SW480 (cell line): ENCODE measurements at places on chromosomes 12 and 14.

GRCh38 chr14:100191584-100192249, 32.3 kb upstream of the DEGS2 start:
- DNase-seq: no peak

DNA sequence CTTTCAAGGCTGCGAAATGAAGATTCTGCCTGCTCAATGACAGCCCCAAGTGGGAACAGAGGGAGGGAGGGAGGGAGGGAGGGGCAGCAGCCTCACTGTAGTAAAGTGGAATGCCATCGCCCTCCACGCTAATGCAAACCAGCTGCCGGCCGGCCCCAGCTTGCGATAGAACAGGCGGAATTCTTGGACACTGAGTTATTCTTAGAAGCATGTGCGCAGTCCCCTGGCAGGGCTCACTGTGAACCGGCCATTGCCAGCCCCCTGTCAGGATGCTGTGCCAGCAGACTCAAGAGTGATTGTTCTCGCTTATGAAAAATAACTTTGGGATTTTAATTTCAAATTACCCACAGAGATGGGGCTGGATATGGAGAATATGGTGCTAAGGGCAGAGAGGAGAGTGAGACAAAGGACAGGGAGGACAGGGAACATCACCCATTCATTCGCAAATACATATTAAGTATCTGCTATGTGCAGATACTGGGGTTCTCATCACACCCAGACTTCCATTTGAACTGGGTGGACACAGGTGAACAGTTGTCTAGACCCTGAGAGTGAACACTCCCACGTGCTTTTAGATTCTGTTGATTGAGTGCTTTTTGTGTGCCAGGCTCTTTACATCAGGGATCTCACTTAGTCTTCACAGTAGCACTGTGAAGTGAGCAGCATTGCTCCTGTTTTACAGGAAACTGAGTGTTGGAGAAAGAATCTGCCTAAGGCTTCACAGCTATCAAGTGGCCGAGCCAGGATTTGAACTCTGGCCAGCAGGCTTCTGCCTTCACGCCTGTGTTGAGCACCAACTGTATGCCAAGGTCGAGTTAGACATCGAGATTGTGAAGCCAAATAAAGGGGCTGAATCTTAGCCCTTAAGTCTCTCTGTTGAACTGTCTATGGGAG, 192.9 kb downstream of the C12orf75 start:
- no peak for DNase-seq

GRCh38 chr12:5577211-5577612, 145.3 kb downstream of the NTF3 start:
- no peak for DNase-seq

DNA sequence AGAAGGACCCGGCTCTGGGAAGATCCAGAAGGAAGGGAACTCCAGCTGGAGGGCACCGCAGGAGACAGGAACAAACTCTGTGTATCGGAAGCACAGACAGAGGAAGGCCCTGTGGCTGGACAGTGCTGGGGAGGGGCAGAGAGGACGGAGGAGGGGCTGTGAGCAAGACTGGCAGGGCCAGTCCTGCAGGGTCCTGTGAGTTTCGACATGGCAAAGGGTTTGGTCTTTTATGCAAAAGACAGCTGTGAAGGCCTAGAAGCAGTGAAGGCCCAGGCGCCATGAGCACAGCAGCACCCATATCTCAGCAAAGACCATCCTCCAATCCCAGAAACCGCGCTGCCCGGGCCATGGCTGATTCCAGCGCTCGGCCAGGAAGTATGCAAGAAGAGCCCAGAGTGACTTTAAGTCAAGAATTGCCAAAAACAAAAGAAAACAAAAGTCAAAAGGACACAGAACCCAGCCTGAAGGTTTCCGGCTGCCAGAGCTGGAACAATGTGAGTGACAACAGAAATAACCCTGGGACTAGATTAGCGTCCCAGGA, 126.5 kb downstream of the NCOR2 start:
- DNase-seq: no peak

DNA sequence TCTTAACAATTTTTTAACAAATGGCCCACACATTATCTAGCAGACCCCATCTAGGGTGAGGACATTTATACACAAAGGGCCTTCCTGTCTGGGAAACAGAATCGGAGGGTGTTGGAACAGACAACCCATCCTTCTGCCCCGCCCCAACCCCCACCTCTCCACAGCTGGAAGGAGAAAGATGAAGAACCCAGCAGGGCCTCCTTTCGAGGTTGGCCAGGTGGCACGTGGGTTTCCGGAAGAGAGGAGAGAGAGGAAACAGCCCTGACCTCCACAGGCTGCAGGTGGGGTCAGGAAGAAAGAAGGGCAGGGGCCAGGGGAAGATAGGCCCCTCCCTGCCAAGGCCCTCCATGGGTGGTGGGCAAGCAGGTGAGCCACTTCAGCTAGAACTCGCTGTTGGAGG, 57.2 kb downstream of the LRRC74A start:
- no peak for DNase-seq

DNA sequence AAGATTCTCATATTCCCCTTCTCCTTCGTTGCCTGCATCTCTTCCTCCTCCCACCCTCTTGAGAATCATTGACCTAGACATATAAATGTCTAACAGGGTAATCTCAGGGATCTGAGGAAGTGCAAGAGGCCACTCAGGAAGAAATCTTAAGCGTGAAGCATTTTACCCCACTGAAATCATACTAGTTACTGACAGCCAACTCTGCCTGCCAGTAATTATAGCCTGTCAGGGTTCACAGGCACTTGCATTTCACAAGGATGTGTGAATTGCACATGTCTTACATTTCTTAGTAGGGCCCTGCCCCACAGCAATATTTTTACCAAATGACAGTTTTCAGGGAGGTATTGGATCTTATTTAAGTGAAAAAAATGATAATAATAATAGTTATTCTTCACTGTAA, 127.2 kb downstream of the SLC15A5 start:
- DNase-seq: no peak

GRCh38 chr12:93727195-93727811, 50.1 kb downstream of the CRADD start:
- no peak for DNase-seq

DNA sequence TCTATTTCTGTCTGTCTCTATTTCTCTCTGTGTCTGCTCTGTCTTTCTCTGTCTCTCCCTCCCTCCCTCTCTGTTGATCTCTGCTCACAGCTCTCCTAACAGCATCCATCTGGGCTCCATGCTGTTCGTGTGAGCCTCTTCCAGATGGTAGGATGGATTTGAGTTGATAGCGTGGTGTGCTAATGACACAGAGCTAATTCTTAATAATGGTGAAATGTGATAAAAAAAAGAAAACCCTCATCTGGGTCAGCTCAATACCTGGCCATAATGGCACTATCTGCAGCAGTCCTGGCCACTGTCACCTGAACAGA, 96.4 kb downstream of the AACS start:
- DNase-seq: no peak

DNA sequence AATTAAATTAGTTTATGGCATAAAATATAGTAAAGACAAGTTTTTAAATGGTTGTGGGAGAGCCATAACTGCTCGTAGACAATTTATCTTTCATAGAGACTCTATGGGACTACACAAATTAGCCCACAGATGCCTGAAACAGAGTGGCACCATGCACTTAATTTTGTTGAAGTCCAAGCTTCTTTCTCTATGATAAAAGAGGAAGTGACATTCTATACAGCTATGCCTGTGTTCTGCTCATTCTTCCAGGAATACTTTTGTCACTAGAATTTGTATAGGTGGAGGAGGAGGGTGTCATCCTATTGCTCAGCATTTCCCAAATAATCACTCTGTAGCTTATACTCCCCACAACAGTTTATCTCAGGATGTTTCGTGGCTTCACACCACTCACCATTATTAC, 43.7 kb upstream of the KICS2 start:
- DNase-seq: no peak

DNA sequence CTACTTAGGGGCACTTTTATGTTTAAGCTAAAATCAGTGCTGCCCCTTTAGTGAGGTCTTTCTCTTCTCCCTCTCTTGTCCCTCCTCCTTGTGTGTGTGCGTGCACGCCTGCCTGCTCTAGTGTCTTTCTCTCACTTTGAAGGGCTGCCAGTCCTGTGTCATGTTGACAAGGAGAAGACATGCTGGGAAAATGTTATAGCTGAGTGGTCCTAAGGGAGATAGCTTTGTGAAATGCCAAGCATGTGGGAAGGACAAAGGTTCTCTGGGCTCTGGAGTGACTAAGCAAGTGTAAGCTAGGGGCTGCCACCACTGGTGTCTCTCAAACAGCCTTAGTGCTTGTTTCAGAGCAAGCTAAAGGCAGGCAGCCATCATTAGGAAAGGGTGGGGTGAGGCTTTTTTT, 108.4 kb downstream of the EMP1 start:
- no peak for DNase-seq

- DNase-seq: no peak
Measured at GRCh38 chr14:89212386-89213235, 204.4 kb downstream of the FOXN3 start.

- no peak for DNase-seq
Measured at GRCh38 chr14:42535397-42535796, 928.7 kb downstream of the LRFN5 start.

DNA sequence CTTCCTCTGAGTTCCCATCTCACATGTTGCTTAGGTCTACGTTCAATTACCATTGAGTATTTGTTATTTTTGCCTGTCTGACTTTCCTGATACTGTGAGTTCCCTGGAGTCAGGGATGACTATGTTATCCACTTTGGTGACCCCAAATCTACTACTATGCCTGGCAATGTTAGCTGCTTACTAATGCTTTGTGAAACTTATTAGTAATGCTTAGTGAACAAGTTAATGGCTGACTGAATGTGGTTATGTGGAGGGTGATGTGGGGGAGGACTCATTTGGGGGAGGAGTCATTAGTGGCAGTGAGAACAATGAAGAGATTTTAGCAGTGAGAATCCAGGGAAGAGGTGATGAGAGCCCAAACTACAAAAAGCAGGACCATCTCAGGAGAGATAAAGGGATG, 121.6 kb downstream of the KTN1 start:
- no peak for DNase-seq

GRCh38 chr14:73817020-73817655, 34.5 kb upstream of the PTGR2 start:
- no peak for DNase-seq

GRCh38 chr12:127640181-127640886, 626.6 kb upstream of the TMEM132C start:
- DNase-seq: no peak

DNA sequence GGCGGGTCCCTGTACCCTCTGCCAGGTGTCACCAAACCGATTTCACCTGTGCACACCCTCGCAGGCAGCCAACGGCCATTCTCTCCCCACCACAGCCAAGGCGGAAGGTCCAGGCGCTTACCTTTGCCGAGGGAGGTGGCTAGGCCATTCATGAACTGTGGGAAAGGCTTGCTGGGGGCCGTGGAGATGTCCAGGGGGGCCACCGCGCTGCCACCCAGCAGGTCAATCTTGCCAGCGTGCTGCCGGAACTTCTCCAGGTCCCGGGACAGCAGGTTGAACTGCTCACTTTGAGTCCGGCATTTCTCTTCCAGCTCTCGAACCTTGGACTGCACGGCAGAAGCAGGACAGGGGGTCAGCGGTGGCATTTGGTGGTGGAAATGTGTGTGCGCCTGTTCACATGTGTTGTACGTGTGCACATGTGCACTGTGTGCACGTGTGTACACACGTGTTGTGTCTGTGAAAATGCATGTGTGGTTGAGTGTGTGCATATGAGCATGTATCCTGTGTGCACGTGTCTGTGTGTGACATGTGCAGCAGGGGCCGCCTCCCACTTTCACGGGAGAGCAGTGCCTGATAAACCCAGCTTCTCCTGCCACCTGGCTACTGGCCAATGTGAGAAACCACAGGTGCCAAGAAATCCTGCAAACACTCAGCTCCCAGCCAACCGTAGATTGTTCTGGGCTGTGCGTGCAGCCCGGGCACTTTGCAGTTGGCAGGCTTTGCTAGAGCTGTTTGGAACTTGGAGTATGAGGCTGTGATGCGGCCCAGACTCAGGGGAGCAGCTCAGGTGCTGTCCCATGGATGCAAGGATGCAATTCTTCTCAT, 118.9 kb downstream of the PIWIL1 start:
- DNase-seq: no peak

DNA sequence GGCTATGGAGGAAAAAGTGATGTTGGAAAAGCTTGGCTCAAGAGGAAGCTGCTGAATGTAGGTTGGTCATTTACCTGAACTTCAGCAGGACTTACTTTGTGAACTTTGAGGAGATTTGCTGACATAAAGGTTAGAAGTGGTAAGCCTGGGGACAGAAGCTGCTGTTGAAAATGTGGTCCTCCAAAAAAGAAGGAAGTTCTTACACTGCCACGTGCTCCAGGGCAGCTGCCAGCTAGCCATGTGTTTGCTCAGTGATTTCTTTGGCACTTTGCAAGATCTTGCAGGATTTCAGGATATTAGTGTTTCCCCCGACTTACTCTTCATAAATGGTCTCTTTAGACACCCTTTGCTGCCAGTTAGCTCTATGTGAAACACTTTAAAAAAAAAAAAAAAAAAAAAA, 14.8 kb upstream of the DYRK2 start:
- DNase-seq: no peak

DNA sequence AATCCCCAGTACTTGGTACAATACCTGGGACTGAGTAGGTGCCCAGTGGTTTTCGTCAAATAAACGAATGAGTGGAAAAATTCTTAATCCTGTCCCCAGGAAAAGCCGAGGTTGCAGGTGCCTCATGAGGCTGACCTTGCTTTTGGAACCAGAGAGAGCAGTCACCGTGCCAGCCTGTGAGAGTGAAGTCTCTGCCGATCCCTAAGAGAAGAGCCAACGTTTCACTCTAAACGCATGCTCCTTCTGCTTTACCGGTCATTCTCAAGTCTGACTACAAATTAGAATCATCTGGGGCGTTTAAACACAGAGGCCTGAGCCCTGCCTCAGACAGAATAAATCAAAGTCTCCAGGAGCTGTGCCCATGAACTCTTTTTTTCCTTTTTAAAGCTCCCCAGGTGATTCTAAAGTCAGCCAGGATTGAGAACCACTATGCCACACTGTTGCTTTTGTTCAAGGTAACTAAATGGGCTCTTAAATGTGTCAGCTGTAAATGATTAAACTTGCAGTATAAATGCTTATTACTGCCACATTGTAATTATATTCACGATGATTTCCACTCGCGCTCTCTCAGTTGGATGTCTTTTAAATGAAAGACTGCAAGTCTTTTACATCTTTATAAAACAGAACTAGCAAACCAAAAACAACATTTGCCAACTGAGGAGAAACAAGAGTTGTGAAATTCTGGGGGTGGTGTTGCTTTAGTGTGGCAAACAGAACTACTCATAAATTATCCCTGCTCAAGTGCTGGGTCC, 26.9 kb downstream of the TCP11L2 start:
- DNase-seq: no peak

- no peak for DNase-seq
Measured at GRCh38 chr12:72011374-72011773, 72.7 kb downstream of the TPH2 start.

- peak; percentile 79 for DNase-seq
Measured at GRCh38 chr12:12714276-12715021, 2.7 kb upstream of the CDKN1B start.

- DNase-seq: no peak
Measured at GRCh38 chr12:49026101-49026500, 7.5 kb upstream of the PRKAG1 start.

DNA sequence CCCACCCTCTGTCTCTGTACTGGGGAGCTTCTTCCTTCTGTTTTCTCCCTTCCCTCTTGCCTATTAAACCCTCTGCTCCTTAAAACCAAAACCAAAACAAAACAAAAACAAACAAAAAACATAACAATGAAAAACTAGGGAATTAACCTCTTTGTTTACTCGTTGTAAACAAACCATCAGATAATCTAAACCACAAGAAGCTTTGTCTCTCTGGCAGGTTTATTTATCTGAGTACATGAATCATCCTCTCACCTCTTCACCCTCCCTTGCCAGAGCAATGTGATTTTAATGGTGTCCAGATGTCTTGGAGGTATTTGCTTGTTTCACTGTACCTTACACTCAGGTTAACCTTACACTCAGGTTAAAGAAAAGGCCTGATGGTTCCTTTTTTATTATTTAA, 66.1 kb downstream of the DYRK2 start:
- peak; percentile 52 for DNase-seq

- peak; percentile 70 for DNase-seq
Measured at GRCh38 chr12:105253866-105254513, 18.0 kb upstream of the APPL2 start.
